Activated CD8-positive, alpha-beta T cell treated with anti-CD3 and anti-CD28 coated beads for 36 hours (primary cell): ENCODE measurements at places on chromosomes 3 and 15. TPM values are rescaled to one million over a fixed set of nuclear protein-coding genes. Genes with fewer than 3 reads are reported as not detected.

DNA sequence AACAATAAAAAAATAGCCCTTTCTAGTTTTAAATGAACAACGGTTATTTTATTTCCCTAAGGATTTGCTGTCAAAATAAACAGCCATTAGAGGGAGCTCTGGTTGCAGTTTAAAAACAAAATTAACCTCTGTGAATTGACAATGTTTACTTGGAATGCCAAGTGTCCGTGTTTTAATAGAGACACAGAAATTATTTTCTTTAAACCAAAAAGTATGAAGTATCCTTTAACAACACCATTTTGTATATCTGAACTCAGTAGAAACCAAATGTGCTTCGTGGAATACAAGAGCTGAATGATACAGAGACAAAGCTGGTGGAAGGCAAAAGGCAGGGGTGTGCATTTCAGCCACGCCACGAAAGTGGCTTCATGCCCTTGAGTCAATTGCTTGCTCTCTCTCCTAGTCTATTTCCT lies 74.4 kb downstream of the MOBP start:
- no peak for DNase-seq
- no peak overlapping the region for H3K27ac ChIP-seq
- peaks cover 10% of the 10 kb centered on the region for H3K4me1 ChIP-seq
- H3K4me3 ChIP-seq: no peak overlapping the region
- H3K36me3 ChIP-seq: no peaks in the 10 kb centered on the region

- H3K36me3 ChIP-seq: peaks cover 54% of the 10 kb centered on the region
- H3K27me3 ChIP-seq: no peaks in the 10 kb centered on the region
- peak overlapping the region; percentile 91 for H3K27ac ChIP-seq
- no peak for DNase-seq
- H3K4me1 ChIP-seq: peaks cover 50% of the 10 kb centered on the region
Observed at GRCh38 chr15:42193383-42193782, 14.7 kb downstream of the VPS39 start.

- no peak overlapping the region for H3K4me3 ChIP-seq
- no peak overlapping the region for H3K27ac ChIP-seq
- DNase-seq: no peak
- H3K27me3 ChIP-seq: peaks cover 10% of the 10 kb centered on the region
- H3K36me3 ChIP-seq: no peaks in the 10 kb centered on the region
Observed at GRCh38 chr15:100692671-100693070, 90.3 kb downstream of the ASB7 start.

DNA sequence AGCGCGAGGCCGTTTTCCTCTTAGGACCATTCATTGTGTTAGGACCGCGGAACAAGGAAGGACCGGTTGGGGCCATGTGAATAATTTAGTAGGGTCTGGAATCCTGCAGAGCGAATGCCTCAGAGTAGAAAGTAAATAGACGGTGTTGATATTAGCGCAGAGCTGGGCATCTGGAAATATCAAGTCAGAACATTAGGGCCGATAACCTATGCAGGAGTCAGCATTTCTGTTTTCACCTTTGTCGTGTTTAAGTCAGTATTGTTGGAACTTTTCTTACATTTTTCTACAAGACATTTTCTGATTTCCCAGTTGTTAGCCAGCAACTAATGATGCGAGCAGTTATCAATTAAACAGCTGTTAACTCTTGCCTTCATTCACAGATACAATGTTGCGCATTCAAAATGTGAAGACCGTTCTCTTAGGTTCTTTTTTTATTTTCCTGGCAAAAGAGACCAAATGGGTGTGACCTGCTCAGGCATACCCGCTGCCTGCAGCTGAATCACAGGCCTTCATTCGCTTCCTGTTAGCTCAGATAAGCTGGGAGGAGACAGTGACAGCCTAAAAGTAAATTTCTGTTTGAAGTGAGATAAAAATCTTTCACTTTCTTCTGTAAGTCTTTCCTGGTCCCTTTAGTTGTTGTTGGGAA lies 966 bp upstream of the PKM start:
- H3K4me3 ChIP-seq: peak overlapping the region; percentile 100
- H3K4me1 ChIP-seq: peaks cover 29% of the 10 kb centered on the region
- DNase-seq: peak; percentile 68

- no peak for DNase-seq
- H3K4me1 ChIP-seq: peaks cover 23% of the 10 kb centered on the region
- H3K36me3 ChIP-seq: peaks cover 6% of the 10 kb centered on the region
- H3K4me3 ChIP-seq: no peak overlapping the region
Observed at GRCh38 chr15:28981351-28981720, 95.6 kb downstream of the APBA2 start.

DNA sequence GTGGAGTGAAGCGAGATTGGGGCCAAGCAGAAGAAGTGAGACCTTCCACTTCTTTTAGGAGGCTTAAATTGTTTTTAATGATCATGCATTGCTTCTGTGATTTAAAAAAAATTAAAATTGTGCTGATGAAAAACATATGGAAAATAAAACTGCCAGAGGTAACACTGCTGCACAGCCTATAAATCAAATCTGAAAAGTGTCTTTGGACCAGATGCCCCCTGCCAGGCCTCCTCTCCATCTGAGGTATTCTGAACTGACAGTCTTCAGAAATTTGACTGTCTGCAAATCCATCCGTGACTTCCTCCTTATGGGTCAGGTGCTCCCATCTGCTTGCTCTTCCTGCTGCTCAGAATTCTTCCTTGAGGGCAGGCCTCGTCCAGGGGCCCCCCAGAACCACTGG lies 108.5 kb upstream of the NR2E3 start:
- peaks cover 23% of the 10 kb centered on the region for H3K27me3 ChIP-seq
- H3K27ac ChIP-seq: no peak overlapping the region
- DNase-seq: no peak
- H3K4me3 ChIP-seq: no peak overlapping the region
- no peaks in the 10 kb centered on the region for H3K36me3 ChIP-seq
- H3K4me1 ChIP-seq: no peaks in the 10 kb centered on the region

- H3K27ac ChIP-seq: no peak overlapping the region
- no peak overlapping the region for H3K4me3 ChIP-seq
- no peaks in the 10 kb centered on the region for H3K36me3 ChIP-seq
- no peaks in the 10 kb centered on the region for H3K27me3 ChIP-seq
Observed at GRCh38 chr3:169060037-169060436, 603.5 kb downstream of the MECOM start.

DNA sequence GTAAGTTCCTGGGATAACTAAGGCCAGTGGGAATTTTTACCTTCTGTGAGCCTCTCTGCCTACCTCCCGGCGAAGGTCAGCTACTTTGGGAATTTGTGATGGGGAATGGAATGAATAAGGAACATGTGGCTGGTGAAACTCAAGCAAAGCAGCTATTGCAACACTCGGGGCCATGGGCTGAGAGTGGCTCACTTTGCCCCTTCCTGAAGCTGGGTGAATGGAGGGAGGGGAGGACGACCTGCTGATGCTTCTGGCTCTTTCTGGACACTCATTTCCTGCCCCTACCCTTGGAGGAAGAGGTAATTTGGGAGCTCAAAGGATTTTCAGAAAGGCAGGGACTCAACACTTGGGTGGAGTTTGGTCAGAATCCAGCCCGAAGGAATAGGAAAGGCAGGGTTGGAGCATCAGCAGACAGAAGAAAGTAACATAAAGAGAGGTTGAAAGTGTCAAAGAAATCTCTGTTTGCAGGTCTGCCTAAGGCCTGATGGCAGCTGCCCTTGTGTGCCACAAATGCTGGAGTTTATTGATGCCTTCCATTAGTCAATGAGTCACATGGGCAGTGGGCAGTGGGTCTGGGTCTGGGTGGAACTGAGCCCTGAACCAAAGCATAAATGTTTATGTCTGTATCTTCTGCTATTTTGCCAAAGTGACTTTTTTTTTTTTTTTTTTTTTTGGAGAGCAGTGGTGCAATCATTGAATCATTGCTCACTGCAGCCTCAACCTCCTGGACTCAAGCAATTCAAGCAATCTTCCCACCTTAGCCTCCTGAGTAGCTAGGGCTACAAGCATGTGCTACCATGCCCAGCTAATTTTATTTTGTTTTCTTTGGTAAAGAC lies 12.4 kb downstream of the LAMP3 start:
- no peak overlapping the region for H3K27ac ChIP-seq
- no peaks in the 10 kb centered on the region for H3K4me1 ChIP-seq
- no peaks in the 10 kb centered on the region for H3K36me3 ChIP-seq

DNA sequence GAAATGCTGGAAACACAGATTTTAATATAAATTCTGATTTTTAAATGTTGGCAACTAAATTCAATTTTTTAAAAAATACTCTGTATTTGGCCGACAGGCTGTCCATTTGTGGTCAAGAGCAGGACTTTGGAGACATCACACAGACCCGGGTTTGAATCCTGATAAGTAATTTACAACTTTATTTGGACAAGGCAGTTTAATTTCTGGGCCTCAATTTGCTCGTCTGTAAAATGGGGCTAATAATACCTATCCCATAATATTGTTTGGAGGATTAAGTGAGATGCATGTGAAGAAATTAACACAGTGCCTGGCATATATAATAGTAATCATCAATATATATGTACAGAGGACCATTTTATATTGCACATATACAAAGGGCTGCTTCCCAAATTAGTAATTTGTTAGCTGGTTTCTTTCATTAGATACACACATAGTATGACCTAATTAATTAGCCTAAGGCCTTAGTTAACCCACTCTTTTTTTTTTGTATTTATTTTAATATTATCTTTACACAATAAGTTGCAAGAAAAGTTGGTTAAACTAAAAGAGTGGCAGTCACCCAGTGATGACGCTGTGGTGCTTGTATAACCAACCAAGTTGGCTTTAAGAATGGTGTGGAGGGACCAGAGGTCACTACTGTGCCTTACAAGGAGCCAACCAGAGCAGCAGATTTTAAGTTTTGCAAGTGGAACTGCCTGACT lies 665 bp downstream of the PIGB start:
- no peaks in the 10 kb centered on the region for H3K27me3 ChIP-seq
- H3K36me3 ChIP-seq: peaks cover 24% of the 10 kb centered on the region
- peak overlapping the region; percentile 99 for H3K27ac ChIP-seq
- peak overlapping the region; percentile 91 for H3K4me3 ChIP-seq
- peak; percentile 26 for DNase-seq

GRCh38 chr3:32562640-32563039 lies 8.0 kb downstream of the DYNC1LI1 start:
- no peak for DNase-seq
- peaks cover 24% of the 10 kb centered on the region for H3K4me1 ChIP-seq
- no peak overlapping the region for H3K4me3 ChIP-seq
- peaks cover 18% of the 10 kb centered on the region for H3K36me3 ChIP-seq
- H3K27me3 ChIP-seq: no peaks in the 10 kb centered on the region
- H3K27ac ChIP-seq: no peak overlapping the region

- no peak overlapping the region for H3K27ac ChIP-seq
- H3K27me3 ChIP-seq: no peaks in the 10 kb centered on the region
- no peaks in the 10 kb centered on the region for H3K4me1 ChIP-seq
- no peak for DNase-seq
Observed at GRCh38 chr3:78809966-78810365, 957.8 kb downstream of the ROBO1 start.

The ZNF609 gene
- 37.2 TPM for total RNA-seq

The TIMP4 gene
- total RNA-seq: not detected

The NR2E3 gene
- total RNA-seq: not detected

The TIPARP gene
- total RNA-seq: 30.0 TPM

The AHSG gene
- not detected for total RNA-seq

The GPR87 gene
- not detected for total RNA-seq

The COLQ gene
- total RNA-seq: 2.9 TPM

The SORD gene
- 27.9 TPM for total RNA-seq

The STT3B gene
- total RNA-seq: 103 TPM

The NPAP1 gene
- not detected for total RNA-seq
